ENCODE measurements at places on chromosomes 2 and 18.

GRCh38 chr2:219728991-219729487 lies 101.6 kb downstream of the SLC4A3 start:
- DNase-seq = no peak

DNA sequence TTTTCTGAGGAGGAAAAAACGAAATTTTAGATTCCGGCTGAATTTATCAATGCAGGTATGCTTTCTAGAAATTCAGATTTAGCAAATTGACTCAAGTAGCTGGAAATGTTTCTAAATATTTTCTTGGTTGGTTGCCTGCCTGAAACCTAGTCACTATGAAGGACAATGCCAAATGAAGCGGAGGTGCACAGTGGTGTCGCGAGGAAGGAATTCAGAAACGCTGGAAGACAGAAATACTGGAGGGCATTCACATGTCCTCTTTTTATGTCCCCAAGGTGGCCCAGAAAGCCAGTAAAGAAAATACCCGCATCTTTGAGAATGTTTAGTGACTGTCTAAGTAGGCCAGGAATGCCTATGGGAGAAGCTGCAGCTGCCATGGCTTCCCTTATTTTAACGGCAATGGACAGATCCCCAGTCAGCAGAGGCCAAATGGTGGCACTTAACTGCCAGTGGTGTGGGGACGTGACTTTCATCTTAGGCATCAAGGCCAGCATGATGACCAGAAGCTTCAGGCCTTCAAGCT lies 15.8 kb upstream of the EFR3B start:
- DNase-seq = no peak

- DNase-seq = no peak
Observed at GRCh38 chr2:74550231-74550630, 3.5 kb downstream of the LOXL3 start.

- DNase-seq = no peak
Observed at GRCh38 chr2:216222650-216223352, 113.7 kb downstream of the XRCC5 start.

DNA sequence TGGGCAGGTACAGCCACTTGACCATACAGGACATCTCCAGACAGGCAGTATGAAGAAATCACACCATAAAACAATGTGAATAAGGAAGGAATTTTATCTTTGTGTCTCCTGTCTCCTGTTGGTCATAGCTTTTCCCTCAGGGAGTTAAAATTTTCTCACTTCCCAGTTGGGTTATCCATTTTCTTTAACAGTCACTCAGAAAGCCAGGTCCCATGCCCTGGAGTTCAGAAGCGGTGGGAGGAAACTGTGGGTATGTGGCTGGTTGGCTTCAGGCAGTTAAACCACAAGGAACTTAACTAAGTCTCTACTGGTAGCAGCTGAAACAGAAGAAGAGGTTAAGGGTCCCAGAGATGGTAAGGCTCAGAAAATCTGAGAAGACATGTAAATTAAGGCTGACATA lies 6.5 kb upstream of the SMAD2 start:
- no peak for DNase-seq

GRCh38 chr2:234446404-234447076 lies 50.3 kb downstream of the ARL4C start:
- peak; percentile 86 for DNase-seq

DNA sequence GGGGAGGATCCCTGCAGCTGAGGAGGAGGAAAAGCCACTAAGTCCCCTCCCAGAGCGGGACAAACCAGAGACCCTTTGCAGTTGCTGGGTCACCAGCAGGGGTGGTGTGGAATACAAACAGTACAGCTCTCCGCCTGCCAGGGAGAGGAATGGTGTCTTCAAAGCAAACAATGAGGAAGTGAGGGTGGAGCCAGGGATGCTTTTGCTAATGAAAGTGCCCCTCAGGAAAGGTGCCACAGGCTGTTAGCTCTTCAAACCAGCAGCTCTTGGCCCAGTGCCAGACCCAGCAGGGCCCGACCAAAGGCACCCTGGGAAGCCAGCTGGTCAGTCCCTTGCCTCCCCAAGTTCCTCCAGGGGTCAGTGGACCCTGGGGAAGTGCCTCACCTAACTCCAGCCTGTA lies 102.8 kb downstream of the HIBCH start:
- DNase-seq = no peak

DNA sequence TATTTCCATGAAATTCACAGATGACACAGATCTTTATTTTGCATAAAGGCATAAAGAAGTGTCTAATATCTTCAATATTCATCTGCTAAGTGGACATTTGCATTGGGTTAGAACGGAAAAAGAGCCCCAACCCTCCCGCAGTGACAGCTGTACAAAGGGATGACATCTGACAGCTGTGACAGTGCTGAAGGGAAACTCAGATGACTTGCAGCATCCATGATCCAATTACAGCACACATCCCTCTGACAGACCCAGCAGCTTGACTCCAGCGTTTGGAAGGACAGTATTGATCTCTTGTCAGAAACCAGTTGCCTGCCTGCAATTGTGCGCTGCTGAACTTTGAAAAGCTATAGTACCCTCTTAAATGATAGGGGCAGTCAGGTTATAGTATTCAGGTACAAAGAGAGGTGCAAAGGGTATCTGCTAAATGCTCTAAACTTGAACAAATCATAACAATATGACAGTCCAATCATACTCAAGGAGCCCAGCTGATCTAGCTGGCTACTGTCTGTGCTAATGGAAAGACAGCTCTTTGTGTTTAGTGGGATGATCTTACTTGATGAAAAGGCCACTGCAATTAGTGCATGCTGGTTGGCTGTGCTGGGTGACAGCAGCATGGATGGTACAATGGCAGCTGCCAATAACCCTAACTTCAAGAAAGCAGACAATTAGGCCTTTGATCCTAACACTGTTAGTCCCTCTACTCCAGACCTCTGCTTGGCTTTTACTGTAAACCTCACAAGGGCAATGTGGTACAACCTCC lies 599.2 kb downstream of the NR4A2 start:
- DNase-seq = no peak

GRCh38 chr18:28831476-28831875 lies 654.5 kb upstream of the CDH2 start:
- no peak for DNase-seq

DNA sequence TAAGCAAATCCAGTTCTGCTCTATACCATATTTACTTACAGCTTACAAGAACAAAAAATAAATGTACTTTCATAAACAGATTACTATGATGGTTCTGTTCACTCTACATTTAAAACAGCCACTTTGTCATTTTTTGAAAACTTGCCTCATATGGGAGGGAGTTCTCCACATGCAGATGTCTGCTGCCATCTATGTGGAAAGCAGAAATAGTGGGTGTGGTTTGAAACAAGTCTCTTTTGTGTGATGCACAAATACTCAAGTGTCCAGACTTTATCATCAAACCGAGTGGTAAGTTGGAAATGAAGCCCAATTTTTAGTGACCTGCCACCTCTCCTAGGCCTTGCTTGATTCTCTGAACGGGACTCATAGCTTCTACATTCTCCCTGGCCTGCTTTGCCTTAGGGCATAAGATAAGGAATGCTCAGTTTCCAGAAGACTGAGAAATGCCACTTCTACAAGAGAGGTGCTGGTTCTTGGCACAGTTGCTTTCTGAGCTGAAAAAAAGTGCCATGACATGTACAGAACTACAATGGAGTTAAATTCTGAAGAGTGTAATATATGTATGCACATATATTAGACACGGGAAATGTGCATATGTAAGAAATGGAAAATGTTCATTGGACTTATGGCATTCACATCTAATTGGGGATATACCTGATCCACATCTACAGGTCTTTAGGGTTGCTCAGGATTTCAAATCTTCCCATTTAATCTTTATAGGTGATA lies 221.0 kb downstream of the SLC8A1 start:
- DNase-seq = no peak

- DNase-seq = no peak
Observed at GRCh38 chr2:222709191-222709891, 37.9 kb downstream of the MOGAT1 start.

- DNase-seq = no peak
Observed at GRCh38 chr2:4670331-4670730, 967.0 kb downstream of the DCDC2C start.
